ENCODE measurements at places on chromosomes 5 and 9.

DNA sequence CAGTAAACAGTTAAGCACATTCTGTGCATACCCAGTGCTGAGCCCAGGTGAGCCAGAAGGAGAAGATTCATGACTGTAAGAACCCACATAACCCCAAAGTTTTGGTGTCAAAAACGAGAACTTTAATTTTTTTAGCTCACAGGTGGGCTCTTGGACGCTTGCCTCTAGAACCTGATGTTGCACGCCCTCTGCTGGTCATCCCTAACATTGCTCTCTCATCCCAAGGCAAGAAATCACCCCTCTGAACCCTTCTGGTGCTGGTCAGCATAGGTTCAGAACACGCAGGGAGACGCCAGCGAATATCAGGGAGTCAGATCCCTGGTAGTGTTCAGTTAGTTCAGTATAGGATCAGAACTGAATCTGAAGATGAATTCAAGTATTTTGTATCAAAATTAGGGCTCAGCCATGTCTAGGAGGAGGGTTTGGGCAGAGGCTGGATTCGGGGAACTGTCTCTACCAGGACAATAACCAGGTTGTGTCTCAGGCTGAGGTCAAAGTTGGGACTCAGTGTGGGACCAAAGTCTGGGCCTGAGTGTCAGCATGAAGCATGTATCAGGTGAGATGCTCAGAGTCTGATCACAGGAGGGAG, 4.1 kb upstream of the DNAJB5 start:
- DNase-seq, result peak; percentile 45

DNA sequence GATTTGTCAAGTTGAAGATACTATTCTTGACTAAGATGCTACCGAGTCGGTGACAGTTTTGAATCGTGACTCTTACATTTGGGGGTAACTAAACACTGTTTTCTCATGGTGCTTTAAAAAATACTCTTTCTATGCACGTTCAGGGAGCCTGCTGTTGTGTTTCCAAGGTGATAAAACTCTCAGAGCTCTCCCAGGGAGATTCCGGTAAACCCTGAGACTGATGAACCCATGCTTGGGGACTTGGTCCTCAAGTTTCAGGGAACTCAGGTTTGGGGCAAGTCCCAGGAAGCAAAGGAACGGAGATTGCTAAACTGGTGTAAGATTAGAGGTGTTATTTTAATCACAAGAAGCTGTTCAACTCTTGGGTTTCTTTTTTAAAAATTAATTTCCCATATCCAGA, 1.4 kb downstream of the GDA start:
- no peak for DNase-seq

- DNase-seq, result no peak
Observed at GRCh38 chr5:136030252-136030651, 1.5 kb downstream of the TGFBI start.

DNA sequence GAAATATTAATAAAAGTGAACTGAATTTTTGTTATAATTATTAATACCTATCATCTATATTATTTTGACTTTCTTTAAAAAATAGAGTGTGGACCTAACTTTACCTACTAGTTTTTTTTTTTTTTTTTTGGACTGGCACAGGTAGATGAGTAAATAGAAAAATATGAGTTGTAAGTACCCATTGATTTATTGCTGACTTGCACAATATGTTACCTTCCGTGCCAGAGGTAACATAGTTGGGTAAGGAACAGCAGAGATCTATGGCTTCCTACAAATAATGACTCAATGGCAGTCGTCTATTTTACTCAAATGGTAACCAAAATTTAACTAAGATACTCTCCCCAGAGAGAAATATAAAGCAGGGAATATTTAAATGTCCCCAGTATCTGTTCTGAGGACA, 1212.8 kb downstream of the PTPRD start:
- DNase-seq, result no peak

- DNase-seq, result no peak
Observed at GRCh38 chr5:132462856-132463745, 27.5 kb downstream of the IRF1 start.

DNA sequence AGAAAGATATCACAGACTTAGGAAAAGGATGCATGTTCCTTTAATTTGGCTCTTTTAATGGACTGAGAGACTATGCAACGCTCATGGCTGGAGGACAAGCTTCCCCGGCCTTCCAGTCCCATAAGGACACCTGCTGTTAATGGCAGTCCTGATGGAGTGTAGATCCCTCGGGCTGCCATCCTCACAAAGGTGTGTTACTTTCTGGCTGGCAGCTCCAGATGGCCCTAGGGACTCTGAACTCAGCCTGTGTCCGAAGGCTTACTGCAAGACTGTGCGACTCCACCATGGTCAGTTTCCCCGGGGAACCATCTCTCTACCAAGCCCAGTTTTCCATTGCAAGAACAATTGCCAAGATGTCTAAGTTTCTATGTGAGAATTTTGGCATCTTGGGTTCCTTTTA, 25.5 kb upstream of the KCNIP1 start:
- DNase-seq, result no peak

GRCh38 chr5:177185993-177186392, 52.4 kb downstream of the NSD1 start:
- no peak for DNase-seq

- DNase-seq, result no peak
Observed at GRCh38 chr5:68395926-68396511, 180.5 kb downstream of the PIK3R1 start.

- no peak for DNase-seq
Observed at GRCh38 chr9:4152876-4153275, 147.0 kb downstream of the GLIS3 start.

DNA sequence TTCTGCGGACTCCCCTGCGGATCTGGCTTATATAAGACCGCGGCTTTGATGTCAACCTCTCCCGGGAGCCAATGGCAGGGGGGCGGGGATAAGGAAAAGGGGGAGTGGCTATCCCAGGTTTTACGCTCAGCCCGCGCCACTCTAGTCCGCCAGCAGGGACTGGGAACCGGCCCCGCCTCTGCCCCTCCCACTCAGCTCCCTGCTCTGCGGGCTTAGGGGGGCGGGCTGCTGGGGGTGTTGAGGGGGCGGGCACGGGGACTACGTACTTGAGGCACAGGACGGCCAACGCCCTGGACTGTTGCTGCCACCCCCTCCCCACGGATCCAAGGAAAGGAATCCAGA, at the start of gene HAND1:
HAND1 (minus strand) TSS at position 4 of the 342 bp plus-strand sequence. CDS start 219 bp downstream, outside the sequence.
- no peak for DNase-seq

DNA sequence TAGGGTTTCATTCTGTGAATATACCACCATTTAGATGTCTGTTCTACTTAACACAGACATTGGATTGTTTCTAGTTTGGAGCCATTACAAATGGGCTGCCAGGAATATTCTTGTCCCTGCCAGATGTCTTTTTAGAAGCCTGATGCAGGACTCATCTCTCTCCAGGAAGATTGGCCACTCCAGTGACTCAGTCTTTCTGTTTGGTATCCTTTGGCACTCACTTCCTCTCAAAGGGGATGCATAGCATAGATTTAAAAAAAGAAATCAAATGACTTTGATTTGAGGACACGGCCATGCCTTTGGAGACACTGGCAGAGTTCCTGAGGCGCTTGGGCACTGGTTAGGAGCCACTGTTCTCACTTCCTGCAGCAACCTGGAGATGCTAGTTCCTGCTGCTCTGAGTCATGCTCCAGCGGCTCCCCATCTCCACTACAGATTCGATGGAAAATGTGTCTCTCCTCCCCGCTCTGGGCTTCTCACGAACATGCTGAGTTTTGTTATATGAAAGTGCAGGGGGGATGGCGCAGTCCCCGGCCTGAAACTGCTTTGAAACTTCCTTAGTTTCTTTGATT, 3.5 kb upstream of the ZNF366 start:
- no peak for DNase-seq

DNA sequence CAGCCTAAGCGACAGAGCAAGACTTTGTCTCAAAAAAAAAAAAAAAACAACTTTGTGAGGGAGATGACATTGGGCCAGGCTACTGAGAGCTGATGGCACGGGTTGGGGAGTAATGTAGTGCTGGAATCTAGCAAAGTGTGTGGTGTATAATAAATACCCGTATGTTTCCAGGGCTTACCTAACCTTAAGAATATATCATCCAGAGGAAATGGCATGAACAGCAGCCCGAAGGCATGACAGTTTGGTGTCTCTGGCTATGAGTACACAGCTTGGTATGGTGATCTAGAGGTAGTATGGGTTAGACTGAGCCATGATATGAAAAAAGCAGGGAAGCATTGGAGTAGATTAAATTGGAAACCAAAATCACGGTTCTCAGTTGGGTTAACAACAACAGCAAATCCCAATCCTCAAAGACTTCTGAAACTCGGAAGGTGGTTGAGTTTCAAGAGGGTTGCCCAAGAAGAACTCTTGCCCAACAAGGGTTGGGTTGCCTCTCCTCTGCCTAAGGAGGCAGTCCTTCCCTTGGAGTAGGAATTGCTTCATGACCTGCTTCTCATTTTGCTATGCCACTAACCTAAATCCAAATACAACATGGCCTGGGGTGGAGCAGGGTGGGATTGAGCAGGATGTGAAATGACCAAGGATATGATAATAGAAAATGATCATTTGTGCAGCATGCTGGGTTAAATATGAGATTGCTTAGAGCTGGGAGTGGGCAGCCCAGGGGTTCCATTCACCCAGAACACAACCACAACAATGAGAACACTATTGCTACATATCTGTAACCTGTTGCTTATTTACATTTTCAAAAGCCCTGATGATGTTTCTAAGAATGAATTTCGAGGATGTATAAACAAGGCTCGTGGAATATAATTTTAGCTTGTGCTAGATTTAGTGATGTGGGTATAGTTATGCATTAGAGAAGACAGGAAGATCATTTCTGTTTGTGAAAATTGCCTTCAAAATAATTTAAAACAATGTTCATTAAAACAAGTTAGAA, 64.6 kb upstream of the ZFR start:
- DNase-seq, result no peak

GRCh38 chr5:38316544-38317224, 58.3 kb downstream of the EGFLAM start:
- no peak for DNase-seq

GRCh38 chr5:26625099-26625498, 413.3 kb downstream of the CDH9 start:
- DNase-seq, result no peak

- DNase-seq, result no peak
Observed at GRCh38 chr5:96198356-96199058, 234.5 kb downstream of the PCSK1 start.

- no peak for DNase-seq
Observed at GRCh38 chr5:174094857-174095606, 49.5 kb downstream of the NSG2 start.

DNA sequence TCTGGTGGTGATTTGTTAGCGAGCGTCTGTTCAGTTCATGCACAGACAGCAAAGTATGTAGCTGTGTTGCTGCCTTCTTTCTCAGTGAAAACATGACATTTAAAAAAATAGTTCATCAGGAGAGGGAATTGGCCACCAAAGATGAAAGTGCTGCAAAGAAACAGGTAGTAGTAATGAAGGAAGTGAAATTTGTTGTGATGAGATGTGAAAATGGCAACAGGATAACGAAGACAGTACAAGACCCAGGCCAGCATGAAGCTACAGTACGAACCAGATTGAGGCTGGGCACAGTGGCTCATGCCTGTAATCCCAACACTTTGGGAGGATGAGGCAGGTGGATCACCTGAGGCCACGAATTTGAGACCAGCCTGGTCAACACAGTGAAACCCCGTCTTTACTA, 136.0 kb downstream of the SMARCA2 start:
- DNase-seq, result no peak

- no peak for DNase-seq
Observed at GRCh38 chr5:96247097-96247701, 185.8 kb downstream of the PCSK1 start.

GRCh38 chr9:36008774-36009300, 27.9 kb upstream of the RECK start:
- peak; percentile 54 for DNase-seq

GRCh38 chr9:127451608-127451857, 223 bp downstream of the LRSAM1 start:
- DNase-seq, result no peak

GRCh38 chr5:146426853-146427618, 20.1 kb upstream of the TCERG1 start:
- DNase-seq, result no peak

DNA sequence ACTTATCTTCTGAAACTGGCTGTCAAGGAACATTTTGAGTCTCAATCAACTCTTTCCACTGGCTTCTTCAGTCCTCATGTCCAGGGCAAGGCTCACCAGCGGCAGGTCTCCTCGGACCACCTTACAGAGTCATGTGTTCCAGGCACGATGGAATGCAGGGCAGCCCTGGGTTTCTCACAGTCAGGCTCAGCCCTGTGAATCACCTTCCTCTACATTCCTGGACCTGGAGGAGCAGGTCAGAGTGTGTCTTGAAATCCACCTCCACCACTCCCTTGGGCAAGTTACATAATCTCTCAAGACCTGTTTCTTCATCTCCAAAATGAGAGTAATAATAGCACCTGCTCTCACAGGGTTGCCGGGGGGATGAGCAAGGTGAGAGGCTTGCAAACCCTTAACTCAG, 16.0 kb downstream of the ENC1 start:
- DNase-seq, result no peak

Measured in effector CD8-positive, alpha-beta T cell (primary cell).